Hypothalamus (tissue), 51 donors: ENCODE measurements at places on chromosomes 2 and 18.

DNA sequence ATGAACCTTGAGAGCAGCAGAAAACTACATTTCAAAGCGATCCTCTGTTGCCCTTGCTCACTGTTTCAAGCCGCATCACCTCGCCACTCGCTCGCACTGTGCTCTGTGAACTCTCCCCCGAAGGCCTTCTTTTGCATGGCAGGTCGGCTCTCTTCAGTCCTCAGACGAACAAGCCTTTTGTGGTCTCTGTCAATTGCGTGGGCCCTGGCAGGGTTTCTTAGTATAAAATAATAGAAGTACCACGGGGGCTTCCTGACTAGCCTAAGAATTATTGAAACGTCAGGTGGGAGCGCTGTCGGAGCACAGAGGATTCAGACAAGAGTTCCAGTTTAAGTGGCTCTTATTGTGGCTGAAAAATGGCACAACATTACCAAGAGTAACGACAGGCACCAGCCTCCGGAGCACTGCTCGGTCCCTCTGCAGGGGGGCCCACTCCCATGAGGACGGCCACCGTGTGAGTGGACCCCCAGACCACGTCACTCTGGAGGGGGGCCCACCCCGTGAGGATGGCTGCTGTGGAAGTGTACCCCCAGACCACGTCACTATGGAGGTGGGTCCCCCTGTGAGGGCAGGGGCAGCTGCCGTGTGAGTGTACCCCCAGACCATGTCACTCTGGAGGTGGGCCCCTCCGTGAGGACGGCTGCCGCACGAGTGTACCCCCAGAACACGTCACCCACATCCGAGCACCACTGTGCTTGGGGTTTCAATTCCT, 237.7 kb downstream of the HDAC4 start:
- no peak for DNase-seq

DNA sequence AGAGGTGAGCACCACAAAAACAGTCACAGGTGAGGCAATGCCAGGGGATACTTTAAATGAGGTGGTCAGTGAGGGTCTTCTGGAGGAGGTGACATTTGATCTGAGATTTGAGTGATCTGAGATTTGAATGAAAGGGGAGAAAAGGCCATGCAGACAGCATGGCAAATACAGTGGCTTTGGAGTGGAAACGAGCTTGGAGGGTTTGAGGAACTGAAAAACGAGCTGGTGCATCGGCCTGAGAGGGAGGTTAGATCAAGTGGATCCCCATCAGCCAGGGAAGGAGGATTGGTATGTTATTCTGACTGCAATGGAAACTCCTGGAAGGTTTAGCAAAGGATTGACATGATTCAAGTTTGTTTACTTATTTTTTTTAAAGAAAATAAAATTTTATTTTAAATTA, 245.1 kb downstream of the KCNS3 start:
- DNase-seq = no peak

DNA sequence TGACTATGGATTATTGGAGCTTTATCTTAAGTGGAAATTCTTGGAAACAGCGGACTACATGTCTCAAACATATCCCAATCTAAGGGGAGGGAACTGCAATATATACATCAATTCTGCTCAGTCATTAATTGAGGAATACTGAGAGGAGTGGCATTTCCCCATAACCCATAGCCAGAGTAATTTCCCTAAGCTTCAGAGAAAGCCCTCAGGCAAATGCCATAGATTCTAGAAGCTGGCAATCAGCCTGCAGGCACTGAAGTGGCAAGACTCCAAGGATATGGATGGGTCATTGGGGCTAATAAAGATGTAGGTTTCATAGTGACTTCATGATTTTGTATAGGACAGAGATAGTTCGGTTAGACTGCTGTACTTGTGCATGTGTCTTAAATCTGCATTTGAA, 1960.5 kb upstream of the PIK3C3 start:
- DNase-seq = no peak

DNA sequence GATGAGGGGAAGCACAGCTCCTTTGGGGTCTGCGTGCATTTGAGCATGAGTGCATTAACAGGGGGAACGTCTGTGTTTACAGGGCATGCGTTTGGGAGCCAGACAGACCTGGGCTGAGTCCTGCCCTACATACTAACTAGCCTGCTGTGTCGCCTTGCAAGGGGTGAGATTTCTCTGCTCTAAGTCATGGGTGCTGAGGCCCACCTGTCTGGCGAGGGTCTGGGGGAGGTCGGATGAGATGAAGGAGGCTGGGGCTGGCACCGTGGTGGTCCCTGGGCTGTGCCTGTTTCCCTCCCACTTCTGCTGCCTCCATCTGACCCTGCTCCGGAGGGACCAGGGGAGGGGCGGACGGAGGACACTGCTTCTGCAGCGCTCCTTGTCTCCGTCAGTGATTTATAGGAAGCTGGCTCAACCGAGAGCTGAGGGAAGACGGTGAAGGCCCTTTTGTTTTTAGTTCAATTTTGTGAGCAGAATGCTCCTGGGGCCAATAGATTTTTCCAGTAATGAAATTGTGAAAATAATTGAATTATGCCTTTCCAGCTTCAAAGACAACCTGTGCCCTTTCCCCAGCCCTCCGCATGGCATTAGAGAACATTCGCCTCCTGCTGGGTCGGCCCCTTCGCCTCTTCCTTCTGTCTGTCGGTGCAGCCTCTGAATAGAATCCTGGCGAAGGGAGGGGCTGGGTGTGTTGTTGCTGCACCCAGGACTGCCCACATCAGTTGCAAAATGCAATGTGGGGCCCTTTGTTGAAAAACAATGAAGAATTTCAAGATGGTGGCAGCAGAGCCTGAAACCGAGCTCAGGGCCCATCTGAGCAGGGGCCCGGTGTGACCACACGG, 49.7 kb downstream of the RRM2 start:
- DNase-seq = no peak

DNA sequence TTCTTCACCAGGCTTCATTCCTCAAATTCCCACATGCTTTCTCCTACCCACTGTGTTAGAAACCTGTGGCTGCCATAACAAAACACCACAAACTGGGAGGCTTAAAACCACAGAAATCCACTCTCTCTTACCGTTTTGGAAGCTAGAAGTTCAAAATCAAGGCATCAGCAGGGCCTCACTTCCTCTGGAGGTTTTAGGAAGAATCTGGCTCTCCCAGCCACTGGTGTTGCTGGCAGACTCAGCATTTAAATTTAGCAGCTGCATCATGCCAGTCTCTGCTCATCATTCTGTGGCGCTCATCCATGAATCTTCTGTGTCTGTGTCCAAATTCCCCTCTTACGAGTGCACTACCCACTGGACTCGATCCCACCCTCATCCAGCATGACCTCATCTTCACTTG, 248.5 kb downstream of the ZNF516 start:
- DNase-seq = no peak

GRCh38 chr18:13265911-13266217, 47.3 kb downstream of the LDLRAD4 start:
- no peak for DNase-seq

GRCh38 chr2:241036397-241036963, 38.1 kb downstream of the SNED1 start:
- no peak for DNase-seq

GRCh38 chr2:6876309-6876708, 1.3 kb upstream of the RSAD2 start:
- no peak for DNase-seq

DNA sequence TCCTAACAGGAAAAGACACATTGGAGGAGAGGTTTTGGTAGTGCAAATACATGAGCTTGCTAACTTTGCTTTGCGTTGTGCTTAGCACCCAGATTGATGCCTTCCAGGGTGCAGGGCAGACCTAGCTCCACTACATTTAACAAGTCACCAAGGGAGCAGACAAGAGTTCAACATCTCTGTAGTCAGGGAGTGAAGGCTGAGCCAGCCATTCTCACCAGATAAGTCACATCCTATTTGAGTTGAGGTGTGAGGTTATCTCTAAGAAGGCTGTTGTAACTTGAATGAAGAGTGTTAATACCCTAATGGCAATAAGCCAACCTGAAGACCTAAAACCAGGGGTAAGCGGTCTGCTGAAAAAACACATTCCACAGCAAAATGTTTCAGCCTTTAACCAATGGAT, 69.6 kb upstream of the DSEL start:
- DNase-seq = no peak

- no peak for DNase-seq
These were observed 11.6 kb downstream of the VAPA start for GRCh38 chr18:9925369-9925768.

- no peak for DNase-seq
These were observed 773.0 kb downstream of the CPS1 start for GRCh38 chr2:211329421-211329820.

DNA sequence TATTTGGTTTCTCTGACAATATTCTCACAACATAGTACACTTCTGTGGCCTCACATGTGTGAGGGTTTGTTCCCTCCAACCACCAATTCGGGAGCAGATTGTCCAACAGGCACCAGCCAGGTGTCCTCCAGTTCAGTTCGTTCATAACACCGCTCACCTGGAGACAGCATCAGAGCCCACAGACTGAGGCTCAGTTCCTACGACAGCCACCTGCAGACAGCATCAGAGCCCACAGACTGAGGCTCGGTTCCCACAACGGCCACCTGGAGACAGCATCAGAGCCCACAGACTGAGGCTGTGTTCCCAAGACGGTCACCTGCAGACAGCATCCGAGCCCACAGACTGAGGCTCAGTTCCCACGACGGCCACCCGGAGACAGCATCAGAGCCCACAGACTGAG, 58.2 kb upstream of the SNTG2 start:
- no peak for DNase-seq

DNA sequence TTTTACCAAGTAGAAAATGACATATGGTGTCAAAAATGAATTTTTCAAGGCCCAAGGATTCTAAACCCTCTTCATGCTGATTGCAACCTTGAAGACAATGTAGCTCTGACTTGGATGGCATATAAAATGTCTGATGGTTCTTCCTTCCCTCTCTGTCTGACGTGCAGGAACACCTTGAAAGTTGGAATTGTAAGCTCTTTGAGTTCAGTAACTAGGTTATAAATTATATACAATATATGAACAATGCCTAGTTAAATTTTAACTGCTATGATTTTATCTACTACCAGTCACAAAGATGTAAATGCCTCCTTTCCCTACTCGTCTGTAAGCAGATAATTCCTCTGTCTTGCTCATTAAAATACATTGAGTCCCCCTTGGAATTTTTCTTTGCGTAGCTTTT, 89.5 kb upstream of the TMEM17 start:
- no peak for DNase-seq

GRCh38 chr2:1651121-1652033, 92.9 kb downstream of the PXDN start:
- DNase-seq = no peak

DNA sequence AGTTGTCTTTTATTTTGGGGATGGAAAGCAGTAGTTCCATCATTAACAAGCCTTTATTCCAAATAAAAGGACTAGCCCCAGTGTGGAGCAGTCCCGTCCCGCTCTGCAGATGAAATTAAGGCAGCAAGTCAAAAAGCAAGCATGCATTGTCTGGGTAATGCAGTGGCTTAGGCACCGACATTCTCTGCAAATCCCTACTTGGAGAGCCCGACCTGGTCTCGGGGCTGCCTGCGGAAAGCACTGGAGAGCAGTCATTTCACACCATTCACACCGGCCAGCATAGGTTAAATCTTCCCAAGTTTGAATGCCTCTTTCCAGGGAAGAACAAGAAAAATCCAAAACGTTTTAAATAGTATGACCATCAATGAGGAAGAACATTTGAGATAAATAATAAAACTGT, 24.4 kb upstream of the RAB12 start:
- no peak for DNase-seq

DNA sequence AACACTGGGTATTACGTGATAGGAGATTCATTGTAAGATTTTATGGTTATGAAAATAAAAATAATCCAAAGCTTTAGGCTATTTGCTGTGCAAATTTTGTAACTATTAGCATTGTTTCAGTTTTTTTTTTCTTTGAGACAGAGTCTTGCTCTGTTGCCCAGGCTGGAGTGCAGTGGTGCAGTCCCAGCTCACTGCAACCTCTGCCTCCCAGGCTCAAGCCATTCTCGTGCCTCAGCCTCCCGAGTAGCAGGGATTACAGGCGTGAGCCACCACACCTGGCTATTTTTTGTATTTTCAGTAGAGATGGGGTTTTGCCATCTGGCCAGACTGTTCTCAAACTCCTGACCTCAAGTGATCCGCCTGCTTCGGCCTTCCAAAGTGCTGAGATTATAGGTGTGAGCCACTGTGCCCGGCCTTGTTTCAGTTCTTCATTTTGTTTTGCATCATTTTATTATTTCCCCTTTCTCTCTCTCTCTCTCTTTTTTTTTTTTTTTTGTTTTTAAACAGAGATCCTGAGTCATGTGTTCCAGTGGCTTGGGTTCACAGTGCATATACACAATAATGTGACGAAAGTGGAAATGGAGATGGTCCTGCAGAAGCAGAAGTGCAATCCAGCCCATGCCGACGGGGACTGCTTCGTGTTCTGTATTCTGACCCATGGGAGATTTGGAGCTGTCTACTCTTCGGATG, 25.8 kb downstream of the CASP10 start:
- no peak for DNase-seq

- DNase-seq = no peak
These were observed 35.4 kb downstream of the TMEM178A start for GRCh38 chr2:39701137-39701536.

- DNase-seq = no peak
These were observed 57.8 kb upstream of the TXNDC2 start for GRCh38 chr18:9827793-9828505.

DNA sequence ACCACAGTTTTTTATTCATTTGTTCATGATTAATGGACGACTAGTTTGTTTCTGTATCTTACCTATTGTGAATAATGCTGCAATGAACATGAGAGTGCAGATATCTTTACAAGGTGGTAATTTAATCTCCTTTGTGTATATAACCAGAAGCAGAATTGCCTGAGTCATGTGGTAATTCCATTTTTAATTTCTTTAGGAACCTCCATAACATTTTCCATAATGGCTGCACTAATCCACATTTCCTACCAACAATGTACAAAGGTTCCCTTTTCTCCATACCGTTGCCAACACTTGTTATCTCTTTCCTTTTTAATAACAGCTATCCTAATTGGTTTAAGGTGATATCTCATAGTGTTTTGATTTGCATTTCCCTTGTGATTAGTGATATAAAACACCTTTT, 36.5 kb downstream of the NCOA1 start:
- no peak for DNase-seq

DNA sequence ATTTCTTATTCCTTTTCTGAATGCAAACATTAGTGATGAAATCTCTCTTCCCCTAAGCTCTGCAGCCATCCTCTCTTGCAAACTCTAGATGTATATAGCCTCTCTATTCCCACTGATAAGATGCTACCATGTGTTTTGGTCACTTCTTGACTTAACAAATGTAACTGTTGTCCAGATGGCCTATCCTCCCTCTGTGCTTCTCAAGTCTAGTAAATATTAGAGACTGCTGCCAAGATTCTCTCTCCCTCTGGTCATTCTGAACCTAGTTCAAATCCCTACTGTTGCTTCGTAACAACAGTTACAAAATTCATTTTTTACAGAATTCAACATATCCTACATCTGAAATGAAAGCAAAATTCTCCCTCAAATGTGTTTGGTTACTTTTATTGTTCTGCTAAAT, 156.6 kb downstream of the TXNL1 start:
- DNase-seq = no peak

GRCh38 chr2:68643011-68643873, at the start of gene PROKR1:
Gene PROKR1, plus strand, starts transcription at chr2:68643579. Its CDS starts 2,243 bp downstream, at chr2:68645822.
- peak; percentile 4 for DNase-seq
